ENCODE measurements at places on chromosomes 16 and 17.

DNA sequence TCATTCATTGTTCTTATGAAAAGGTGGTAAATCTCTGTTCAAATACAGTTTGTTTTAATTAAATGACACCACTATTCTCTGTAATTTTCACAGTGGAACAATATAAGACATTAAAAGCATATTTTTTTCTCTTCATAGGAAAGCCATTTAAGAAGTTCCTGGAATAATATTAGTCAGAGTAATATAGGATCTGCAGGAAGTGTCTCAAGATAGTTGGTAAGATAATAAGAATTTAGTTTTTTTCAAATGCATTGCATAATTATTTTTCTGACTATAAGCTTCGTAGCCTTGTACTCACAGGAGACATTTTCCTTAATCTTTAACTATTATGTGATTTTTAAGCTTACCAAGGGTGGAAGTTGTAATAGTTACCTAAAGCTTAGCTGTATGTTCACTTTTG lies 16.9 kb downstream of the STXBP4 start:
- DNase-seq = no peak

GRCh38 chr17:2067048-2067561 lies 12.2 kb downstream of the HIC1 start:
- DNase-seq = no peak

DNA sequence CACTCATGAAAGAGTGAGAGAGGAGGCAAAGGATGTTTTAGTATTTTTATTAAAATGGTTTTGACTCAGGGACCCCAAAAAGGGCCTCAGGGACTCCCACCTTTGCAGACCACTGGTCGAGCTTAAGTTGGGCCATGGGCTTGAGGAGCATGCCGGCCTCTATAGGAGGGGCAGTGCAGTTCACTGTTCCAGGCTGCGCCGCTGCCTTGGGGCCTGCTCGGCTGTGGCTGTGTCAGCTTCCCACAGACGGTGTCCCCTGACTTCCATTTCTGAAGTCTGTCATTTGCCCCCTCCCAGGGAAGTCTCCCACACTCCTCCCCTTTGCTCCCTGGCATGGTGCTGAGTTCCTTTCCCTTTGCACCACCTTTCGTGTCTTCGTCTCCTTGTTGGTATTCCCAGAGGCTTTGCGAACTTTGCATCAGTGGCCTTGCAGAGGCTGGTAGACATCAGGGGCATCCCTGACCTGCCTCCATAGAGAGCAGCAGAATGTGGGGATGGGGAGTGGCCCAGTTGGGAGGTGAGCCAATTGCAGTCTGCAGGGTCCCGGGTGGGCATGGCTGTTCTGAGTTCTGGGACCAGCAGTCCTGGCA lies 17.1 kb downstream of the MPRIP start:
- DNase-seq = no peak

DNA sequence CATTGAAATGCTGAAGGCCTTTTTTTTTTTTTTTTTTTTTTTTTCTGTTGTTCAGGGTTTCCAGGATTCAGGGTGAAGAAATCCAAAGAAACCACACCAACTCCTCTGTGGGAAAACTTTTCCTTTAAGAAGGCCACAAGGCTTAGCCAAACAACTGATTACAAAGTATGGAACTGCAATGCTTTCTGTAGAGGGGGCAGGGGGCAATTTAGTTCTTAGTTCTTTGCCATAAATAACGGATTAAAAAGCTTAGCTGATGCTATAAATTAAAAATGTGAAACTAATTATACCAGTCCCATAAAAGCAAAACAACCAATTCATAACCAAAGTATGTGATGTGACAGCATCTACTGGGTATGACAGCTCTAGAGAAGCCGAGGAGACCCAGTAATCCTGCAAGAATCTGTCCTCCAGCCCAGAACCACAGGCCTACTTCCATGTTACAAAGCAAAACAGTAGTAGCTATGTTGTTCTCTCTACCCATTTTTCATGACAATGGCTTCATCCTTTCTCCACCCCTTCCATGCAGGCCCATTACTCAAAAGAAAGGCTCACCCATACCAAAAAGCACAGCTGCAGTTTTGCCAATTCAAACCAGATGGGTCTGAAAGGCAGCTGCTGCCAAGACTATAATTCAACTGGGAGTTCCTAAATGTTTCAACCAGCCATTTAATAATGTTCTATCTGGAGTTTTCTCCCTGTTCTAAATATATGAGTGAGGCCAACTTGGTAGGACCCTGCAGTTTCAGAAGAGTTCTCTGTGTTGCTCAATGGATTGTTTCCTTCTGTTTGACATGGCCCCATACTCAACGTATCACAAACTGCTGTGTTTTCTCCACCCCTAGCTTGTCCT lies 167.1 kb upstream of the ZFHX3 start:
- DNase-seq = no peak

GRCh38 chr17:57948169-57948554 lies 7.0 kb downstream of the CUEDC1 start:
- no peak for DNase-seq

DNA sequence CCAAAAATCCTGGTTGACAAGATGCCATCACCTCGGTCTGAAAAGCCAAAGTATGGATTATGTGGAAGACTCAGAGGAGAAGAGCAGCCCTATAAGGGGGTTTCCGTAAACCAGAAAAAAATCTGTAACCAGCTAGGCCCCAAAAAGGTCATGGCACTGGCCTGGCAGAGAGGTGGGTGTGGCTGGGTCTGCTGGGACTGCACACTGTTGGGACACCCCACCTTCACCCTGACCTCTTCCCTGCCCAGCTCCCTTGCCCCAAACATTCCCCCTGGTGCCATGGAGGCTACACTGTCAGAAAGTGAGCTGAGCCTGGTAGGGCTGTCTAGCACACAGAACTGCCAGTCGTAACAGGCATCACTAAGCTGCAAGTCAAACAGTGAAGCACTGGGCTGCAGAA lies 6.5 kb downstream of the SLC47A2 start:
- DNase-seq = no peak

- DNase-seq = peak; percentile 66
Observed at GRCh38 chr17:81514739-81515529, 2.3 kb upstream of the ACTG1 start.

DNA sequence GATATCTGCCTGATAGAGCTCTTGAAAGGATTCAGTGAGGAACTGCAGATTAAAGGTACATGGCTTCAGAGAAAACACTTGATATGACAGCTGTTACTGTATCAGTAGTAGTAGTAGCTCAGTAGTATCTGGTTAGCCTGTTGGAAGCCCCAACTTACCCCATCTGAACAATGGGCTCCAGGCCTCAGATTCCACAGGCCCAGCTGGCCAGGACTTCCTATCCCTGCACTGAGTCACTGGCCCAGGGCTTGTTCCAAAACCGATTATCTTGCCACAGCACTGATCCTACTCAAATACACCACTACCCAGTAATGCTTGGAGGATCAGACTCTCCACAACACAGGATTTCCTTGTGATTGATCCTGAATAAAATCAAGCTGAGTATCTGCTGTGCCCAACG lies 32.6 kb downstream of the DCUN1D3 start:
- no peak for DNase-seq
